Fibroblast of skin of back (primary cell): ENCODE measurements at places on chromosomes 6 and 20.

GRCh38 chr20:23203951-23204730 is 118.0 kb upstream of the CD93 start:
- no peak for DNase-seq

DNA sequence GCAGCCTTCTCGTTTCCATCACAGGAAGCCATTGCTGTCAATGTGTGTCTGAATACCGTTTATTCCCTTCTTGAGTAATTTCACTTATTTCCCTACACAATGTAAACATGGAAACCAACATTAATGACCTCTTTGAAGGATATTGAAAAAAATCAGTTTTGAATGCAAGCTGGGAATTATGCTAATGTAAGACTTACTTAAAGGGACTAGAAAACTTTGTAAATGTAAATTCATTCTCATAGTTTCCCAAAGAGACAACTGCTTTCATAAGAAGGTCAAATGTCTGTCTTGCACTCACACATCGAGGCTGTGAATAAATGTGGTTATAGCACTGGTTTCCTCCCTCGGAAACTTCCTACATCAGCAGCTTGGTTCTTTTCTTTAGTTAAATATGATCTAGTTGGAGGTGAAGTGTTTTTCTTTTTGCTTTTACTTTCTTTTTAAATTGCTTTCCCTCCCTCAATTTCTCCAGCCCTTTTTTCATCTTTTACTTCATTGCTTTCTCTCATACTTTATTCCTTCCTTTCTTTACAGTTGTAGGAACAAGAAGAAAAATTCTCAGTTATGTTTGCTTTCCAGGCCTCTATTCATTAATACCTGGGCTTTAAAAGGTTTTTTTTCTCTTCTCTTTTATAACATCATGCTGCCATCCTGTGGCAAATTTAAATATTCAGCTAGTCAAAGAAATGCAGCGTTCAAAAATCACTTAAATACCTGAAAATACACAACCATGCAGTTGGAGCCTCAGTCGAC is 108.3 kb downstream of the TNFAIP3 start:
- DNase-seq = peak; percentile 24

DNA sequence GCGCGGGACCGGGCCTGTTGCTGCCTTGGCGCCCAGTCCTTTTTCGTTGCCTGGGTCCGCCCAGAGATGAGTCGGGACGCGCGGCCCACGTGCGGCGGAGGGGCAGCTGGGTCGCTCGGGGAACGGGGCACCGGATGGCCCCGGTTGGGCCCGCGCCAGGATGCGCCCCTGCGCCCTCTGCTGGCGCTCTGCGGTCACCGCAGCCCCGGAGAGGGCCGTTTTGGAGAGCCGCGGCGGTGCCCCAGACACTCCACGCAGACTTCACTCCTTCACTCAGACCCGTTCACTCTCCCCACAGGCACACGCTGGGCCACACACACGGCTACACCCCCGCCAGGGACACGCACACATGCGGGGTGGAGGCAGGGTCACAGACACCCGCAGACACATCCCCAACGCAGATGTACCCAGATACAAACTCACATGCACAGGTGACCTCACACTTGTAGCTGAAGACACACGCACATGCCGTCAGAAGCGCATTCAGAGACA is 38.8 kb downstream of the SRC start:
- peak; percentile 67 for DNase-seq

DNA sequence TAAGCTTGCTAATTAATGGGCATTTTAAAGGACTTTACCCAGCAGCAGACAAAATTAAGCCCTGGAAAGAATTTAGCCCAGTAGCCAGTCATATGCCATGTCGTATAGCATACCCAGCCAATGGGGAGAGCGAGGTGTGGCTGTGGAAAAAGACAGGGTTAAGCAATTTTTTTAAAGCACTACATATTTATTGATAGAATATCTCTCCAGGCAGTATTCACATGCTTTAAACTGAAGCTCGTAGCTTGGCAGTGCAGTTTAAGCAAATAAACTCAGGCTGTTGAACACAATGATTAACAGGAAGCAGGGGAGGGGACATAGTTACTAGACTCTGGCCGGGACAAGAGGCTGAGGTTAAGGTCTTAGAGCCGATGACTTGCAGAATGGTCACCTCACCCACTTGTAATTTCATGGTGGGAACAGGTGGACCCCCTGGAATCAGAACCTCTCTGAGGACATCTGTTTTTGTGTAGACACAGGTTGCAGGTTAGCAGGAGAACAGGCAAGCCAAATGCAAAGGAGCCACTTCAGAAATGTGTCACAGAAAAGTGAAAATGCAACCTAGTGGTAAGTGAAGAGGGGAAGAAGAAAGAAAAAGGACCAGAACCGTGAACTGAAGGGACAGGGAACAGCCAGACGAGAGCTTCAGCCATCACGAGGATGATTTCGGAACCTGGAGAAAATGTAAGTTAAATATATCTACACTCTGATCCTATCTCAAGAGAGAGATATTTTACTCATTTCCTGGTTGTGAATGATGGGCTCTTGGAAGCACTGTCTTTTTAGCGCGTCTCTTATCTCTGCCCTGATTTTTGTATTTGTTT is 7.2 kb downstream of the GCNT2 start:
- DNase-seq = no peak

GRCh38 chr6:117681162-117681741 is 6.0 kb downstream of the NUS1 start:
- no peak for DNase-seq

DNA sequence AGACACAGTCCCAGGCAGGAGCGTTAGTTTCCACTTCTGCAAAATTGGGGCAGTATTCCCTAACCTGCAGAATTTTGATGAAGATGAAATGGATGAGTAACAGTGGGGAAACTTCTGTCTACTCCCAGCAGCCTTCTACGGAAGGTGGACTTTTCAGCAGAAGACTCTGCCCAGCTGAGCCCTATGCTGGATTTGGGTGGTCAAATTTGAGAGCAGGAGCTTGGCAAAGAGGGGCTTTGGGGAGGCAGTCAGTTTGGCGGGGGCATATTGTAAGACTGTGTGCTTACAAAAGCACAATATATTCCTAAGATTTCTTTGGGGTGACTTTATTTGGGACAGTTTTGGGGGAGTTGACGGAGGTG is 5.4 kb upstream of the SDCBP2 start:
- DNase-seq = no peak

- peak; percentile 38 for DNase-seq
These were observed 13.5 kb downstream of the EPB41L1 start for GRCh38 chr20:36167902-36168503.

GRCh38 chr6:161890832-161891297 is 617.0 kb upstream of the AGPAT4 start:
- DNase-seq = no peak

GRCh38 chr6:157139054-157139708 is 184.1 kb downstream of the TMEM242 start:
- no peak for DNase-seq

DNA sequence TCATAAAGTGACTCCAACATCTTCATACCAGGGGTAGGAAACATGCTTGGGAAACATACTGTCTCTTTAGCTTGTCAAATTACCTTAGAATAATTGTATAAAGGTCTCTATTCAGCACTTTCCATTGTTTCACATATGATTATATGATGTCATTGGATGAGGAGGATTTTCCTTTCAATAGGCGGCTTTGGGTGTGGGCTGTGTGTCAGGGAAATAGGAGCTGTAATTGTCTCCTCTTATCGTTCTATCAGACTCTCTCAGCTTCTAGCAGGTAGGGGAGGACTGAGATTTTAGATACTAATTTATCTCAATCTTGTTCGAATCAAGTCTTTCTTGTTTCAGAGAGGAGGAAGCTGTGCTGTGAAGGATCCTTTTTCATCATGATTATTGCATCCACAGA is 179.4 kb upstream of the OLIG3 start:
- no peak for DNase-seq

DNA sequence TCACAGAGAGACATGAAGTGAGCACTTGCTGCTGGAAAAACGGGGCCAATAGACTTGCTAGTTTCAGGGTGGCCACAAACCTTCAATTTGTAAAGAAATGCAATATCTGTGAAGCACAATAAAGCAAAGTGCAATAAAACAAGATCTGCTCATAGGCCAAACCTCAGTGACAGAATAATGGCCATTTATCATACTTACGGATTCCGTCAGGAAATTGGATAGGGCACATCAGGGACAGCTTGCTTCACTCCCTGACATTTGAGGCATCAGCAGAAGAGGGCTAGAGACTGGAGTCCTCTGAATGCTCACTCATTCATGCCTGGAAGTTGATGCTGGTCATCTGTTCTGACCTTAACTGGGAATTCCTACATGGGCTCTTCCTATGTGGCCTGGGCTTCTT is 165.5 kb upstream of the OPRM1 start:
- DNase-seq = no peak

DNA sequence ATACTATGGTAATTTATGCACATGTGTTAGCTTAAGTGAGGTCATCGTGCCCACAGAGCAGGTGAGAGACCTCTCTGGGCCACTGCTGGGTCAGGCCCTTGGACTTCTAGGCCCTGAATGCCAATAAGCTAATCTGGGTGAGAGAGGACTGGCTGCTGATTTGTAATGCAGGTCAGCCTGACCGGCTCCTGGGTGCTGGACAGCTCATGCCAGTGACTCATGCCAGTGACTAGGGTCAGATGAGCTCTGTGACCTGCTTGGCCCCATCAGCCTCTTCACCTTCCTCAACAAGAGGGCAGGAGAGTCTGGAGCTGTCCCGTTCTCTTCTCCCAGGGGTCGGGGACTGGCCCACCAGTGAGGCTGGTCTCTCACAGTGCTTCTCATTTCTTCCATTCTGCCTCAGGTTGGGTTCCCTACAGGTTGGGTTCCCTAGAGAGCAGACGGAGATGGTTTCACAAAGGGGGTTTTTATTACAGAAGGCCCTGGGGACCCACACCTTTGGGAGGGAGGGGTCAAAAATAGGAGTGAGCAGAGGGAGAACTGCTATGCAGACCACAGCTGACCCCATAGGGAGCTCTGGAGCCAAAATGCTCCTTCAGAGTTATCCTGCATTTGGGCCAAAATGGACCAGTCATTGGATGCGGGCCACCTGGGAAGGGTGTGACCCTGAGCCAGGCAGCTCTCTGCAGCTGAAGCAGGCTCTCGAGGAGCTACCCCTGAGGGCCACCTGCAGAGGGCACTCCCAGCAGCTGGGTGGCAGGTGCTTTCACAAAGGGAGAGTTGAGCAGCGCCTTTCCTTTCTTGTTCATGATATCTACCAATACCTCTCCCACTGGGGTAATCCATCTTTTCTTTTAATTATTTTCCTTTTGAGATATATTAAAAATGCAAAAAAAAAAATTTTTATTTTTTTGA is 2.2 kb upstream of the OXT start:
- DNase-seq = no peak

- peak; percentile 84 for DNase-seq
These were observed 566.2 kb upstream of the NOX3 start for GRCh38 chr6:156021746-156022396.

GRCh38 chr6:158780246-158780884 is 38.8 kb downstream of the EZR start:
- DNase-seq = no peak

DNA sequence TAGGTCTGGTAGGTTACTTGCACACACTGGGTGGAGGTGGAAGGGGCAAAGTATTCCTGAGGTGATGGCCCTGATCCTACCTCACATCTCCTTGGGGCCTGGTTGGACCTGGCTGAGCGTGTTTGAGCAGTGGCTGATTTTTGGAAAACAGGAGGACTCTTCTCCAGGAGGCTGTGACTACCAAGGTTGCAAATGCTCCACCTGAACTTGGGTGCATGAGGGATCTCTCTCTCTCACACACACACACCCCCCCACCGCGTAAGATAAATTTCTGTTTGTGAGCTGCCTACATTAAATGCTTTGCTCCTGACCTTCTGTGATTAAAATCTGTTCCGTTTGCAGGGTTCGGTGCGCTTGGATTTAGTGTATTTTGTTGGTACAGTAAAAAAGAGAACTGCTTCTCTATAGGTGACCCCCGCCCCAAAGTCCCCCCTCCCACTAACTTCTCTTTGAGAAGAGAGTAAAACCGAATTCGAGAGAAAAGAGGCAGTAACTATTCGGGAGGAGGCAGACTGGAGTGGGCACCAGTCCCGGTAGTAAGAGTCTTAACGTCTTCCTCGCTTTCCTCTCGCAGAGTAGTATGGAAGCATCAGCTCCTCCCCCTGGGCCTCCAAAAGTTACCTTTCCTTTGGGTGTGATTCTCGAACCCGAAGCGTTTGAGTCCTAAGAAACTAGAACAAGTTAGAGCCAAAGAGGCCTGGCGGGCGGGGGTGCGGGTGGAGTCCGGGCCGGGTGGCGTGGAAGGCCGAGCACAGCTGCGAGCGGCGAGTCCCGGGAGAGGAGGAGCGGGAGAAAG is 585 bp upstream of the DSE start:
- no peak for DNase-seq

GRCh38 chr6:46985943-46986342 is 56.2 kb downstream of the ADGRF1 start:
- DNase-seq = peak; percentile 39

- peak; percentile 61 for DNase-seq
These were observed 274.9 kb downstream of the UTRN start for GRCh38 chr6:144559865-144560593.

GRCh38 chr6:159168536-159169192 is 536 bp upstream of the FNDC1 start:
- DNase-seq = peak; percentile 41
